HS-5 (cell line): ENCODE measurements at places on chromosomes 7 and 10.

- peak; percentile 100 for DNase-seq
Measured at GRCh38 chr7:13850185-13850752, 139.2 kb downstream of the ETV1 start.

DNA sequence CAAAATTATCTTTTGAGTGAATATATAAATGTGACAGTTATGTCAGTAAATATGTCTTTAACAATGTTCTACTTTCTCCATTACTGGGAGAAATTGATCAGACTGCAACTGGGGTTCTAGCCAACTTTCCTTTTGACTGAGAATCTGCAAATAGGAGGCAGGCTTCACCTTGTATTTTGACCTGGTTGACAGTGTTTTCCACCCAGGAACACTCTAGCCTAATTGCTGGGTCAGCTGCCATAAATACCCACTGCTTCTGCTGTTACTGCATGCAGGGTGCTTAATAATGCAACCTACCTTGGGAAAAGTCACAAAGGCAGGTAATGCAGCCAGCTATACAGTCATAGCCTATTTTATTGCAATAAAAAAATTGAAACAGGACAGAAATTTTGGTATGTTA is 319.0 kb downstream of the DGKB start:
- DNase-seq = no peak

- DNase-seq = no peak
Measured at GRCh38 chr7:122013065-122013464, 131.0 kb downstream of the AASS start.

GRCh38 chr10:80324891-80325364 is 31.6 kb downstream of the DYDC1 start:
- no peak for DNase-seq

- DNase-seq = no peak
Measured at GRCh38 chr10:38157270-38157685, 63.1 kb downstream of the ZNF37A start.

GRCh38 chr7:119556436-119556835 is 716.5 kb upstream of the KCND2 start:
- no peak for DNase-seq

DNA sequence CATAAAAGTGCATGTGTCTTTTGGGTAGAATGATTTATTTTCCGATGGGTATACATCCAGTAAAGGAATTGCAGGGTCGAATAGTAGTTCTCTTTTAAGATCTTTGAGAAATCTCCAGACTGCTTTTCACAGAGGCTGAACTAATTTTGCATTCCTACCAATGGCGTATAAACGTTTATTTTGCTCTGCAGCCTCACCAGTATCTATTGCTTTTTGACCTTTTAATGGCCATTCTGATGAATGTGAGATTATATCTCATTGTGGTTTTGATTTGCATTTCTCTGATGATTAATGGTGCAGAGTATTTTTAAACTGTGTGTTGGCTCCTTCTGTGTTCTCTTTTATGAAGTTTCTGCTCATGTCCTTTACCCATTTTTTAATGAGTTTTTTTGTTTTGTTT is 1020.1 kb downstream of the NXPH1 start:
- DNase-seq = no peak

DNA sequence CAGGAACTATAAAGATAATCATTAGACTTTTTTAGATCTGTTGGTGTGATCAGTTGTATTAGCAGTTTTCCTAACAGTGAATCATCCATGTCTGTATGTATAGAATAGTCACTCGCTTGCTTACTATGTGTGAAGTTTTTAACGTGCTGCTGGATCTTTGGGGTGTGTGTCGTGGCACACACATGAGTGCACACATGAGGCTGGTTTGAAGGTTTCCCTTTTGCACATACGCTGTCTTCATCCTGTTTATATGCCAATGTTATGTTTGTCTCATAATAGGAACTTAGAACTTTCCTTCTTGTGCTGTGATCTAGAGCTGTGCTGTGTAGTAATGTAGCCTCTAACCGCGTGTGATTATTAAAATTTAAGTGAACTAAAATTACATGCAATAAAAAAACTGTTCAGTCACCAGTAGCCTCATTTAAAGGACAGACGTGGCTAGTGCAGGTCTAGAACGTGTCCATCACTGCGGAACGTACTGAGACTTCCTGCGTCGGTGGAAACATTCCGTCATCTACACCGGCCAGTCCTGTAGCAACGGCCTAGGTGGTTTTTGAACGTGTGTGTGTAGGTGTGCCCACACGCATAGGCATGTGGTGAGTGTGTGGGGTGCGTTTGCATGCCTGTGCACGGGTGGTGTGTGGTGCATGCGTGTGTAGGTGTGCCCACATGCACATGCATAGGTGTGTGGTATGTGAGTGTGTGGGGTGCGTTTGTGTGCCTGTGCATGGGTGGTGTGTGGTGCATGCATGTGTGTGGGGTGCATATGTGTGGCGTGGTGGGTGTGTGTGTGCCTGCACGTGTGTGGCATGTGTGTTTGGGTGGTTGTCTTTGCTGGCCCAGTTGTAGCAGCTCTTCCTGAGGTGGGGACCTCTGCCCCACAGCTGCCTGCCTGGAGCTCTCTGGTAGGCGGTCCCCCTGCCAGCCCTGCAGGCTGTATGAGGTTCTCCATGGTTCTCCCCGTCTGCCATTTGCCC is 56.6 kb downstream of the INPP5A start:
- DNase-seq = no peak

- no peak for DNase-seq
Measured at GRCh38 chr10:94738588-94738987, 23.9 kb upstream of the CYP2C19 start.

DNA sequence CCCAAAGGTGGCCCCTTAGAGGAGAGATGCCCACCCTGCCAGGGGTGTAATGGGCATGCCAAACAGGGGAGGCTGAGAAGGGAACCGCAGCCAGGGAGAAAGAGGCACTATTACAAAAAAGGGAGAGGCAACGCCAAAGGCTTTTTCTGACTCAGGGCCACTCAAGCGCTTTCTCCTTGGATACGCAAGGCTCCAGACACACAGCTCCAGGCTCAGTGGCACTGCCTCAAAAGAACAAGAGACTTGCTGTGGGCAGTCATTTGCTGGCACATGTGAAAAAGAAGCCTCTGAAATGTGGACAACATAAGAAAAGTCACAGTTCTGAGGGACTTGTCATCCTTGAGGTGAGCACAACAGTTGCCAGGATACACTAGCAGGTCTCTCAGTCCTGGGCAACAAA is 128.4 kb downstream of the DGKI start:
- DNase-seq = no peak

GRCh38 chr7:94344826-94345225 is 49.9 kb upstream of the COL1A2 start:
- peak; percentile 55 for DNase-seq

DNA sequence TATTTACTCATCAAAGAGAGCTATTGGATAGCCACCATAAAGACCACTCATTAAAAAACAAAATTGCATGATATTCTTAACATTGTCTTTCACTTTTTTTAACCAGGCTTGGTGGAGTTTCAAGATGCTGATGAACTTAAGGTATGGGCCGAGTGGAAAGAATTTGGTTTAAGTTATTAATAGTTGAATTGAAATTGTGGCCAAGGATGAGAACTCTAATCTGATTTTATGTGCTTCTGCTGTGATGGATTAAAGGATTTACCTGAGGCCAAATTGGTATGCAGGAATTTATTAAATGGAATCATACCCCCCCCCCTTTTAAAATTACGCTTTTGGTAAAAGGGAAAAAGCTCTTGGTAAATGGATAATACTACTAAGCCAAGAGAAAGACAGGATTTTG is 33.8 kb upstream of the TOMM7 start:
- no peak for DNase-seq

DNA sequence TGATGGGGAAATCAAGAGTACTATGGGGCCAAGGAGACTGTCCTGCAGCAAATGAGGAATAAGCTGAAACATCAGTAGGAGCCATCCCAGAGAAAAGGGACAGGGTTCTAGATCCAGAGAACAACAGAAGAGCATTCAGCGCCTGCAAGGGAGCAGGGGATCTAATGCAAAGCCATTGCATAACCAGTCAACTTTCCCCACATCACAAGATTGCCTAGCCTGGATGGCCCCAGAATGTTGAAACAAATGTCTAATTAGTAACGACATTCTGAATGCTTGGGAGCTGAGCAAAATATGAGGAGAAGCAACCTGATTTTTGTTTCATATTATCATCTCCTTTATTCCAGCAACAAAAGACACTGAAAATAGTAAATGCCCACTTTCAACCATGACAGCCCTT is 2.7 kb upstream of the MPP7 start:
- DNase-seq = no peak

DNA sequence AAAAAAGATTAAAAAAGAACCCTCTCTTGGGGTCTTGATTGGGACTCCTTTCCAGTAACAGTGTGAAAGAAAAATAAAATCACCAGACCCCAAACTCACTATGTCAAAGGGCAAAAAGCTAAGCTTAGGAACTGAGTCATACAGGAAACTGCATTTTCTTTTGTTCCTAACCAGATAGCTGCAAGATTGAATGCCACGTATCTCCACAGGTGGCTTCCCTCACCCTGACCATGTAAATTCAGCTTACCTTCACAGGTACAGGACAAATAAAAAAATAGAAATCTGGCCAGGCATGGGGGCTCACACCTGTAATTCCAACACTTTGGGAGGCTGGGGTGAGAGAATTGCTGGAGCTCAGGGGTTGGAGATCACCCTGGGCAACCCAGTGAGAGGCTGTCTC is 32.5 kb upstream of the EIF4H start:
- DNase-seq = no peak

DNA sequence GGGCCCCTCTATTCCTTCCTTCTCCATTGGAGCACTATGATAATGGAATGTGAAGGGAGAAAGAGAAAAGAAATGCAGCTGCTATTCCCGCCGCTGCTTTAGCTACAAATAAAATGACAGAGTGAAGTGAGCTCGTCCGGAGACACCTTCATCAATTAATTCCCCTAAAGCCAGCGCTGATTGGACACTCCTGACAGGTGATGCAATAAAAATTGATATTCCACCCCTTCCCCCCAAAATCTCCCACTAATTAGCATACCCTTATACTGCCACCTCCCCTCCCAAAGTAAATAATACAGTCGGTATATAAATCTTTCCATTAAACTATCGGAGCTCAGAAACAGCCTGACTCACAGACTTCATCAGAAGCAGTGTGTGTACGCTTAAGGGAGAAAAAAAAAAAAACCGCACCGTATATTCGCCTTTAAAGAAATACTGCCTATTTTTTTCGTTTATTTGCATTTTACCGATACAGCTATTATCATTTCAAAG is 7.3 kb downstream of the SKIDA1 start:
- no peak for DNase-seq

DNA sequence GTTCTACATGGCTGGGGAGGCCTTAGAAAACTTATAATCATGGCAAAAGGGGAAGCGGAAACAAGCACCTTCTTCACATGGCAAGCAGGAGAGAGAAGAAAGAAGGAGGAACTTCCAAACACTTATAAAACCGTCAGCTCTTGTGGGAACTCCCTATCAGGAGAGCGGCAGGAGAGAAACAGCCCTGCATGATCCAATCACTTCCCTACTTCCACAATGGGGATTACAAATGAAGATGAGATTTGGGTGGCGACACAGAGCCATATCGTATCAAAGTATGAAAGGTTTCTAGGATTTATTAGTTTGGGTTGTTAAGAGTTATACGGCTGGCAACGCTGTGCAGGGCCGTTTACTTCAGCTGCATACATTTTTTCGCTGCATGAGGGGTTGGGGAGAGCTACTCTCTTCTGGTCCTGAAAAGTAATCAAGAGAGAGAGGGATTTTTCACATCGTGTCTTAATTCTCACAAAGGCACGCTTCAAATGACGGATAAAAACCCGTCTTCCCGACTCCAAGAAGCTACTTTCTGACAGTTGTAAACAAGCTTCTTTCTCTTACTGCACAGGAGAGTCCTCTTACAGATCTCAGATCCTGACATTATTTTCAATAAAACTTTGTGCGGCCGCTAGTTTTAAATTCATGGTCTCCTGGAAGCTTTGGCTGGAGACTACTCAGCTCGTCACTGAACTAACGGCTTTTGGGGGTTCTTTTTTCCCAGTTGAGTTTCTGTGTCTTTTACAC is 751 bp upstream of the GTPBP10 start:
- peak; percentile 10 for DNase-seq

GRCh38 chr7:83947260-83947659 is 247.3 kb downstream of the SEMA3A start:
- no peak for DNase-seq

- peak; percentile 88 for DNase-seq
Measured at GRCh38 chr10:89086801-89087521, 96.4 kb downstream of the FAS start.

- DNase-seq = no peak
Measured at GRCh38 chr7:98992076-98992475, 113.7 kb downstream of the TRRAP start.

DNA sequence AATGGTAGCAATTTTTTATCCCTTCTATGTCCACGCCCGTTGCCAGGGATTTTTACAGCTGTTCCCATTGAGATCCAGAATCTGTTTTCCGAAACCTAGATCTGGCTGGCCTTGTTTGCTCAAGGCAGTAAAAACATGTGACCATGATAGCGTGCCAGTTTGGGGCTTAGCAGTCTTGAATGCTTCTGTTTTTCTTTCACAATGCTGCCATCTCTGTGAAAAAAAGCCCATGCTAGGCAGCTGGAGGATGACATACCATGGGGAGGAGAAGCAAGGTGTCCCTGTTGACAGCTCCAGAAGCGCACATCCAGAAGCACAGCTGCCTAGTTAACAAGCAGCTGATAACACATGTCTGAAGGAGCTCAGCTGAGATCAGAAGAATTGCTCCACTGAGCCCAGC is 2.2 kb upstream of the ZNF92 start:
- no peak for DNase-seq

DNA sequence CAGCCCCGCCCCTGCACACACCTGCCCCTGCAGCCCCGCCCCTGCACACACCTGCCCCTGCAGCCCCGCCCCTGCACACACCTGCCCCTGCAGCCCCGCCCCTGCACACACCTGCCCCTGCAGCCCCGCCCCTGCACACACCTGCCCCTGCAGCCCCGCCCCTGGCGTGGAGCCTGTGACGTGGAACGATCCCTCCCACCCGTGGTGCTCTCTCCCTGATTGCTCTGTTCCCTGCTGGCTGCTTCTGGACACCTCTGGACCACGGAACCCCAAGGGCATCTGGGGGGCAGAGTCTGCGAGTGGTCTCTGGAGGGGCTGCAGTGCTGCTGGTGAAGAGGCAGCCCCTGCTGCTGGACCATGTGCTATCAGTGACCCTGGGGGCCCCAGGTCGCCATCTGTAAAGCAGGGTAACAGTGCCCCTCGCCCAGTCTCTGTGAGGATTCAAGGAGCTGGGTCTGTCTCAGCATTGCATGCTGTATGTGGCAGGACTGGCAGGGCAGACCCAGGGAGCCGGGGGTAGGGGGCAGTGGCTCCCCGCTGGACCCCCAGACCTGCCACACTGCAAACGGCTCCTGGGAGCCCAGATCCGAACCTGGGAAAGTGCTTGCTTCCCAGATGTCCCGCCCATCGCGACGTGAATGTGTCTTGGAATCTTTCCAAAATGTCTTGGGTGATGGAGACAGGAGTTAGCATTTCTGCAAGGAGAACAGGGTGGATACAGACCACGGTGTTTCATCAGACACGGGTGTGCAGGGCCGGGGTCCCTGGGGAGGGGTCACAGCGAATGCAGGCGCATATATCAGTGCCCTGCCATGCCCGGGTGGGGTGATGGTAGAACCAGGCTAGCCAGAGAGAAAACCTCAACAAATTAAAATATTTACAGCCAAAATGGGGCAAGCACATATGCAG is 27.9 kb upstream of the NKX6-2 start:
- DNase-seq = no peak
